ENCODE measurements at places on chromosomes 5 and 9.

DNA sequence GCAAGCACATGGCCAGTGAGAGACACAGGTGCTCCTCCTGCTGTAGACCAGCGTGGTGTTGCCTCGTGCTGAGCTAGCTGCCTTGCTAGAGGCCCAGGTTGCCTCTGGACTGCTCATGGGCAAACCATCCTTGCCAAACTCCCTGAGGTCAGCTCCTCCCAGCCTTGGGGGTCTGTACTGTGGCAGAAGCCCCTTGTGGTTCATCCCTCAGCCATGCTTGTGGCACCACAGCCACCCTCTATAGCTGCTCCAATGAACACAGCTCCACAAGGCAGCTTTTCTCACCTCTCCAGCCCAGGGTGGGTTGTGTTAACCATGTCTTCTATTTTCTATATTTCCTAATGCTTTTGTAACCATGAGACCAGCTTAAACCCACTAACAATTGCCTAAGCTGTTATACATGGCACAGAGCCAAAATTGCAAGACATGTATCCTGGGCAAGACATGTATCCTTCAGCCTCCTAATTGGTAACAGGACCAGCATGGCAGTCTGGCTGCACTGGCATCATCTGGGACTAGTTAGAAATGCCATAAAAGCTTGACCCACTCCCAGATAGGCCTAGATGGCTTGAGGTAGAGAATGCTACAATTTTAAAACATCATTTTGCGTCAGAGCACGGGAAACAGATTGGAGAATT, 183.1 kb upstream of the S1PR3 start:
- peak; percentile 49 for DNase-seq
- H3K27me3 ChIP-seq: no peaks in the 10 kb centered on the region
- H3K4me3 ChIP-seq: no peak overlapping the region

DNA sequence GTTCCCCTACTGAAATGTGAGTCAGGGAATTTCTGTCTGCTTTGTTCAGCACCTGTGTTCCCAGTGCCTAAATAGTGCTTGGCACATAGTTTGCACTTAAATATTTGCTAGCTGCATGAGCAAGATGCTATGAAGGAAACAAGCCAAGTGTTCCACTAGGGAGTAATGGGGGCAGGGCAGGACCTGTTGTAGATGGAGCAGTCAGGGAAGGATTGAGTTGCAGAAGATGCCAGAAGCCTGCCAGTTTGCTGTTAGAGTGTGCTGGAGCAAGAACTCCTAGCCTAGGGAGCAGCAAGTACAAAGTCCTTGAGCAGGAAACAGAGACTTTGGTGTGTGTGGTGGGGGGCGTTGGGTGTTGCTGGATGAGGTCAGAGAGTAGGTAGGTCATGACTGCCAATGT, 87.5 kb downstream of the DAB2IP start:
- DNase-seq: no peak
- H3K4me3 ChIP-seq: no peak overlapping the region
- H3K36me3 ChIP-seq: peaks cover 2% of the 10 kb centered on the region
- H3K4me1 ChIP-seq: peaks cover 31% of the 10 kb centered on the region
- H3K27me3 ChIP-seq: no peaks in the 10 kb centered on the region

DNA sequence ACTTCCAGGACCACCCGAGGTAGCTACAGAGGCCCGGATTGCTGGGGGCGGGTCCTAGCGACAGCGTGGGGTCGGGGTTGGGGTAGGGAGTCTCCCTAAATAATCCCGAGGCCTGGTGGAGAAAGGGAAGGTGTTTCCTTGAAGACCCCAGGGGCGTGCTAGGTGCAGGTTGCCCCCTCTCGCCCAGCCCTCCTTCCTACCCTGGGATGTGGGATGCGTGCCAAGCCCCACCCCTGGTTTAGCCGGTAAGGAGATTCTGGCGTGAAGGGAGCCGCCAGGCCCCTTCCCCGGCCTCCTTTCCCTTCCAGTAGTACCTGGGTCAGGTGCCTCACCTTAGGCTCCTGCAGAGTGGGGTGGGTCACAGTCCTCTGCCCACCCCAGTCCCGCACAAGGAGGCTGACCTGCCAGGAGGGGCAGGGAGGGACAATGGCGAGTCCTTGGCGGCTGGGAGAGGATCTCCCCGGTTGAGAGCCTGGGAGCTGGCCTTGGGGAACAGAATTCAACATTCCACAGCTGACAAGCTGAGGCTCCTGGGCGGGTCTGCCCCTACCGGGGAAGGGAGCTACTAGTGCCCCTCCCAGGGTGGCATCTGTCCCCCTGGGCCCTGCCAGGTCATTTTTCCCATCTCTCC, 674 bp downstream of the TSPAN17 start:
- no peaks in the 10 kb centered on the region for H3K27me3 ChIP-seq
- peak overlapping the region; percentile 0 for H3K27ac ChIP-seq
- peak overlapping the region; percentile 50 for H3K4me3 ChIP-seq
- H3K36me3 ChIP-seq: peaks cover 3% of the 10 kb centered on the region
- peaks cover 12% of the 10 kb centered on the region for H3K4me1 ChIP-seq

DNA sequence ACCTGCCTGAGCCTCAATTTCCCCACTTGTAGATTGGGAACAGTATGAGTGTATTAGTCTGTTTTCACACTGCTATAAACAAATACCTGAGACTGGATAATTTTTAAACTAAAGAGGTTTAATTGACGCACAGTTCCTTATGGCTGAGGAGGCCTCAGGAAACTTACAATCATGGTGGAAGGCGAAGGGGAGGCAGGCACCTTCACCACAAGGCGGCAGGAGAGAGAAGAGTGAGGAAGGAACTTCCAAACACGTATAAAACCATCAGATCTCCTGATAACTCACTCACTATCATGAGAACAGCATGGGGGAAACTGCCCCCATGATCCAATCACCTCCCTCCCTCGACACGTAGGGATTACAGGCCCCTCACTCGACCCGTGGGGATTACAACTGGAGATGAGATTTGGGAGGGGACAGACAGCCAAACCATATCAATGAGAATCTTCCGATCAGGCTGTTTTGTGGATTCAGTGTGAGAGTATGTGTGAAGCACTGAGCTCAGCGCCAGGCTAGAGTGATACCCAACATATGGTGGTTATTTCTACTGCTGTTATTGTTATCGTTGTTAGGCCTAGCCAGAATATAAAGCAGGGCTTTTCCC, 14.6 kb upstream of the LMX1B start:
- H3K36me3 ChIP-seq: no peaks in the 10 kb centered on the region
- H3K4me3 ChIP-seq: no peak overlapping the region
- peaks cover 9% of the 10 kb centered on the region for H3K27me3 ChIP-seq
- H3K27ac ChIP-seq: no peak overlapping the region
- H3K4me1 ChIP-seq: no peaks in the 10 kb centered on the region

DNA sequence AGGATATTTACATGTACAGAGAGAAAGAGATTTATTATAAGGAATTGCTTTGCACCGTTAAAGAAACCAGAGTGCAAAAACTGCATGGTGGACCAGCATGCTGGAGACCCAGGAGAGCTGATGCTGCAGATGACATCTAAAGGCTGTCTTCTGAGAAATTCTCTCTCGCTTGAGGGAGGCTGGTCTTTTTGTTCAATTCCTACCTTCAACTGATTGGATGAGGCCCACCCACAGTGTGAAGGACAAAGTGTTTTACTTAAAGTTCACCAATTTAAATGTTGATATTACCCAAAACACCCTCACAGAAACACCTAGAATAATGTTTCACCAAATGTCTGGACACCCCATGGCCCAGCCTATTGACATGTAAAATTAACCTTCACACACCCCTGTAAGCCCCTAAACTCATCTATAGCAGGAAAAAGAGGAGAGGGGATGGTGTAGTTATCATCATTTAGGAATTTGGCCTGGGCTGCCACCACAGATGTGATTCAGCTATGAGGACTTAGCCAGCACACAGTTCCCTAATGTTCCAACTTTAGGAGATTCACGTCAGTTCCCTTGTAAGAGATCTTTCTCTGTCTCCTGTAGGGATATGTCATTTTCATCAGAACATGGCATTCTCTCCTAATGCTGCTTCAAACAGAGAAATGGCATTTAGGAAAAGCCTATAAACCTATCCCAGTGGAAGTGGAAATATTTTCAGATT, 358.2 kb upstream of the TLE4 start:
- DNase-seq: no peak
- no peaks in the 10 kb centered on the region for H3K27me3 ChIP-seq
- H3K4me3 ChIP-seq: no peak overlapping the region
- H3K36me3 ChIP-seq: no peaks in the 10 kb centered on the region
- H3K27ac ChIP-seq: no peak overlapping the region

DNA sequence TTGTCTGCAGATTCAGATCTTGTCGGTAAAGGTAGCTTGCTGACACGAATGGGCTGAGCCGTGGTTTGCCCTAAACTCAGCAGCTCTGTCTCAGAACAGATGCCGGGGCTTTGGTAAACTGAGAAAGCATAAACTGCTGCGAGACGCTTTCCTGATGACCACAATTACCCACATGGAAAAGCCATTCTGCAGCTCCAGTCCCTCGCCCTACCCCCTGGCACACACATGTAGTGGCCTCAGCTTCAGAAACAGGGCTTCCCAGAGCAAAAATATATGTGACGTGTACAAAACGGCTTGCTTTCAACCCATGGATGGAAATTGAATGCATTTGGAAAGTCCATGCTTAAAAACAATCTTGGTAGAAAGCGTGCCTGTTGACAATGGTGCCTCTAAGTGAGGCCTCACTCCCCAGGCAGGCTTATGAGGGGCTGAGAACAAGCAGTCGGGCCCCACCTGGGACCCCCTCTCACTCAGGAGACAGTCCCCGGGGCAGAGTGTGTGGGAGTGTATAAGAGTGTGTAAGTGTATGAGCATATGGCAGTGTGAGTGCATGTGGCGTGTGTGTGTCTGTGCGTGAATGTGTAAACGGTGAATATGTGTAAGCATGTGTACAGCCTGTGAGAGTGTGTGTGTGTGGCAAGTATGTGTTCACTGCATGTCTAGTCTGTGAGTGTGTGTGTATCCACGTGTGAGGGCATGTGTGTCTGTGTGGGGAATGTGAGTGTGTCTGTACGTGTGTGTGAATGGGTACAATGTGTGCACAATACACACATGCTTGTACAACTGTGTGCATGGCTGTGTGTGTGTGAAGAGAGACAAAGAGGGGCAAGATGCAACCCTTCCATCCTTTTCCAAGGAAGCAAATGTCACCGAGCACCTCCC, 88.2 kb upstream of the SMIM23 start:
- no peak for DNase-seq
- H3K27ac ChIP-seq: no peak overlapping the region
- no peak overlapping the region for H3K4me3 ChIP-seq
- H3K36me3 ChIP-seq: no peaks in the 10 kb centered on the region
- H3K4me1 ChIP-seq: no peaks in the 10 kb centered on the region
- H3K27me3 ChIP-seq: no peaks in the 10 kb centered on the region

GRCh38 chr9:28600226-28600625, 1026.9 kb upstream of the C9orf72 start:
- H3K27ac ChIP-seq: no peak overlapping the region
- H3K36me3 ChIP-seq: no peaks in the 10 kb centered on the region
- no peaks in the 10 kb centered on the region for H3K4me1 ChIP-seq
- no peak overlapping the region for H3K4me3 ChIP-seq
- H3K27me3 ChIP-seq: no peaks in the 10 kb centered on the region

GRCh38 chr5:17157916-17158529, 59.4 kb upstream of the BASP1 start:
- H3K4me1 ChIP-seq: peaks cover 18% of the 10 kb centered on the region
- no peaks in the 10 kb centered on the region for H3K27me3 ChIP-seq
- no peak overlapping the region for H3K4me3 ChIP-seq
- no peak overlapping the region for H3K27ac ChIP-seq
- no peaks in the 10 kb centered on the region for H3K36me3 ChIP-seq

DNA sequence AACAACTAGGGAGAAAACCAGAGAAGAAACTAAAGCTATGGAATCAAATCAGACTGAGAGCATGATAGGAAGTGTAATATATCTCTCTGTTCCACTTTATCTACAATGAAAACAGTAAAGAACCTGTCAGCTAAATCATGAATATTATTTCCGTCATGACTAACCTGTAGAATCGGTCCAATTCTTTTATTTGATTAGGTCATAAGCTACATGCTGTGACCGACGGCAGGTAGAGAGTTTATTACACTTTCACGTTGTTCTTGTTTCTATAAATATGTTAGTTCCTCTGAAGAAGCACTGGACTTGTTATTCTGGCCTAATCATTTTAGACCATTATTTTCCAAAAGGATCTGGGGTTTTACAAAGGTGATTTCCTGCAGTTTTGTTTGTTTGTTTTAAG, 91.1 kb downstream of the DMRTA1 start:
- no peaks in the 10 kb centered on the region for H3K4me1 ChIP-seq
- H3K36me3 ChIP-seq: no peaks in the 10 kb centered on the region
- no peak overlapping the region for H3K27ac ChIP-seq
- no peak overlapping the region for H3K4me3 ChIP-seq
- no peaks in the 10 kb centered on the region for H3K27me3 ChIP-seq
- DNase-seq: no peak

GRCh38 chr5:142498298-142498697, 173.5 kb upstream of the SPRY4 start:
- H3K4me1 ChIP-seq: no peaks in the 10 kb centered on the region
- H3K27me3 ChIP-seq: no peaks in the 10 kb centered on the region
- H3K36me3 ChIP-seq: no peaks in the 10 kb centered on the region
- no peak overlapping the region for H3K27ac ChIP-seq

- no peak for DNase-seq
- no peak overlapping the region for H3K4me3 ChIP-seq
- no peak overlapping the region for H3K27ac ChIP-seq
- H3K27me3 ChIP-seq: no peaks in the 10 kb centered on the region
- no peaks in the 10 kb centered on the region for H3K36me3 ChIP-seq
Measured at GRCh38 chr5:91061094-91061493, 322.0 kb downstream of the ARRDC3 start.

GRCh38 chr5:151750121-151750520, 8.3 kb downstream of the ATOX1 start:
- no peaks in the 10 kb centered on the region for H3K27me3 ChIP-seq
- no peak for DNase-seq
- H3K4me3 ChIP-seq: no peak overlapping the region
- no peaks in the 10 kb centered on the region for H3K36me3 ChIP-seq
- H3K27ac ChIP-seq: no peak overlapping the region

DNA sequence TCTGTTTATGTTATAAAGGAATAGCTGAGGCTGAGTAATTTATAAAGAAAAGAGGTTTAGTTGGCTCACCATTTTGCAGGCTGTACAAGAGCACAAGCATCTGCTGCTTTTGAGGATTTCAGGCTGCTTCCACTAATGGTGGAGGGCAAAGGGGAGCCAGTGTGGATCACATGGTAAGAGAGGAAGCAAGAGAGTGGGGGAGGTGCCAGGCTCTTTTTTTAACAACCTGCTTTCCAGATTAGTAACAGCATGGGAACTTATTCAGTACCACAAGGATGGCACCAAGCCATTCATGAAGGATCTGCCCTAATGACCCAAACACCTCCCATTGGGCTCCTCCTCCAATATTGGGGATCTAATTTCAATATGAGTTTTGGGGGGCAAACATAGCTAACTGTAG, 40.4 kb downstream of the CCL28 start:
- no peak overlapping the region for H3K27ac ChIP-seq
- no peaks in the 10 kb centered on the region for H3K27me3 ChIP-seq
- no peaks in the 10 kb centered on the region for H3K4me1 ChIP-seq
- no peak overlapping the region for H3K4me3 ChIP-seq
- H3K36me3 ChIP-seq: no peaks in the 10 kb centered on the region

DNA sequence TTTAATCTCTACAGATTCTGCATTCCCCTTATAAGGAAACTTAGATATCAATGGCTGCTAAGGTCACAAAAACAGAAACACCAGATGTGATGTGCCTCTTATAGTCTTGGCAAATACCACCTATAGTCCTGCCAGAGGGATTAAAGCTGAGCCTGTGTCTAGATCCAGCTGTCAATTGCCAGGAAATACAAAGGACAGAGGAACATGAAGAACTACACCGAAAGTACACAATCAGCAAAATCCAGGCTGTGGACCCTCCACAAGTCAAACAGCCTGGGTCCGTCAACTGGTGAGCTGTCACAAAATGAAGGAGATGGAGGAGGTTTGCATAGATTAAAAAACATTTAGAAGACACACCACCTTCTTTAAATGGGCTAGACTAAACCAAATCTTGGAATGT, 85.4 kb downstream of the KLF4 start:
- no peaks in the 10 kb centered on the region for H3K27me3 ChIP-seq
- no peak overlapping the region for H3K27ac ChIP-seq
- no peak overlapping the region for H3K4me3 ChIP-seq
- DNase-seq: no peak
- no peaks in the 10 kb centered on the region for H3K36me3 ChIP-seq
- no peaks in the 10 kb centered on the region for H3K4me1 ChIP-seq
